HepG2 (cell line): ENCODE measurements at places on chromosomes 3 and 15. TPM values are rescaled to one million over a fixed set of nuclear protein-coding genes. Genes with fewer than 3 reads are reported as not detected.

- no peak for DNase-seq
Observed at GRCh38 chr3:141619450-141619849, 118.6 kb upstream of the RNF7 start.

TRH gene
- total RNA-seq, result not detected in 2 replicates

GRCh38 chr15:78800189-78800588 lies 11.1 kb downstream of the ADAMTS7 start:
- DNase-seq, result no peak

DNA sequence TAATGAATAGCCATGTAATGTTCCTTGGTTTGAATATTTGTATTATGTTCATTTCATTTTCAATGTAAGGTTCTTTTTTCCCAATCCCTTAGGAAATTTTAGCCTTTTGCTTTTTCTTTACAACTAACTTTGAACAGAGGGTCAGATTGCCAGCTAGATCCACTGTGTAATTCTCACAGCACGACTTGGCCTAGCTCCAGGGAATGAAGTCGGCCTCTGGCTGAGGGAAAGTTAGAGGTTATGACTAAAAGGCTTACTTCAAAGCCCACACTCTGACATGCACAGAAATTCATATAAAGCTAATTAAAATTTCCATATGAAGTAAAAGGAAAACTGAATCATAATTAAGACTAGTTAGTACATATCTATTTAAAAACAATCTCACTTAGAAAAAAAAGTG lies 38.7 kb downstream of the ROBO1 start:
- no peak for DNase-seq

RTP4 gene
- 0.62 and 0.83 TPM in 2 replicates for total RNA-seq
